ENCODE measurements at places on chromosomes 2 and 18.

DNA sequence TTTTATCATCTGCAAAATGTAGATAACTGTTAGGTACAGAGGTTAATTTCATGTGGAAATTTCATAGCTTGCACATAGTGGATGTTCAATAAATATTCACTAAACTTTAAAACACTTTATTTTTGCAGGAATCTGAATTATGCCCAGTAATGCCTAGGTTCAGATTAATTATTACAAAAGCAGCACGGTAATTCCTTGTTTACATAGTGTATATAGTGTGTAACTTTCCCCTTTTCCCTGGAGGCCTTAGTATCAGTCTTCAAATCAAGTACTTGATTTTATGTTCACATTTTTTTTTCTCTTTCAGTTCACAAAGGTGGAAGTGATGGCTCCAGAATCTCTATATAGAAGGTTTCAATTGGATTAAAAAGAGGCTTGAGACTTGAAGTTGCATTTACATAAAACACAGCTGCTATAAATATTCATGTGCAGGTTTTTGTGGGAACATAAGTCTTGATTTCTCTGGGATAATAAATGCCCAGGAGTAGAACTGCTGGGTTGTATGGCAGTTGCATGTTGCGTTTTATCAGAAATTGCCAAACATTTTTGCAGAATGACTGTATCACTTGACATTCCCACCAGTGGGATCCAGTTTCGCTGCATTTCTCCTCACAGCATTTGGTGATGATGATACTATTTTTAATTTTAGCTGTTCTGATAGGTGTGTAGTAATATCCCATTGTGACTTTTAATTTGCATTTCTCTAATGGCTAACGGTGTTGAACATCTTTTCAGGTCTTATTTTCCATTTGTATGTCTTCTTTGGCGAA, 27.6 kb upstream of the LGALSL start:
- DNase-seq: no peak

DNA sequence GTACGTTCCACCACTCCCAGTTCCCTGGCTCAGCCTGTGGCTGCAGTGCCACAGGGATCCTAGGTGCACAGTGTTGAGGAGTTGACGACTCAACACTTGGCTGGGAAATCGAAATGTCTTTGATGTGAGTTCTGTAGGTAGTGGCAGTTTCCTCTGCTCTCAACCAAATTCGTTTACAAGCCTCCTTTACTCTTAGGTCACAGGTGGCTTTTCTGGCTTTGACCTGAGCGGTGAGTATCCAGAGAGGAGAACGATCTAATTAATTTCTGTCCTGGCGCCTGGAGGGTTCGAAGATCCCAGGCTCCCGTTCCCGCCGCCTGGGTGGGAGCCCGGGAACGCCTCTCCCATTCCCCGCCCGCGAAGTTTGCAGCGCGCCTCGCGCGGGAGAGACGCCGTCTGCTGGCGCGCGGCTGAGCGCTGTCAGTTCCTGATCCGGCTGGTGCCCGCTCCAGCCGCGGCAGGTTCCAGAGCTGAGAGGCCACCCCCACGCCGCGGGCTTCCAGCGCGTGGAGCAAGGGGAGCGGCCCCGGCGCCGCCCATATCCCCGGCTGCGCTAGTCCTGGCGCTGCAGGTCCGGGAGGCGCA, at the start of gene LAMA3:
LAMA3 (plus strand) TSS at position 423 of the 585 bp plus-strand sequence. CDS start 231 bp downstream, outside the sequence.
- DNase-seq: no peak

DNA sequence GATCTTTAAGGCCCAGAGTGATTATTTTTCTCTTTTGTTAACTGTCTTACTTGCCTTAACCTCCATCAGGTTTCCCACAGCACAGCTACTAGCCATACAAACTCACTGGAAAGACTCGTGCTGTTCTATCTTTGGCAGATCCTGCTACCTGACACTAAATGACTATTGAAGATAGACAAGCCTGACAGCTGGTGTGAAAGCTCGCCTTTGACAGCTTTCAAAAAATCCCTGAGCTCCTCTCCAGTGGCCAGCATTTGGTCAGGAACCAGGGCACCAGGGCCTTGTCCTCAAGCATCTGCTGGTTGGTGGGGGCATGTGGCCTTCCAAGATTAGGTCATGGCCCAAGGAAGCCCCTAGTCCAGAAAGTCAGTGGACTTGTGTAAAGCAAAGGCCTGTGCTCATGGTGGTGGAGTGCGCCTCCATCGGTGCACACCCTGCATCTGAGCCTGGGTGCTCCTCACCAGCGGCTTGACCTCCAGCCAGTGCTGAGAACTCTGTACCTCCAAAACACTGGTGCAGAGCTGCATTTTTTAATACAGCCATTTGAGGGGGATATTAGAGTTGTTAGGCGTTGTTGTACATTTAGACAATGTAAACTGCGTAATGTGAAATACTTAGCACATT, 158.5 kb downstream of the NCK2 start:
- DNase-seq: no peak

GRCh38 chr2:176552501-176553135, 283.4 kb downstream of the MTX2 start:
- no peak for DNase-seq

GRCh38 chr2:101808006-101808562, 110.6 kb downstream of the MAP4K4 start:
- DNase-seq: no peak

- no peak for DNase-seq
Measured at GRCh38 chr2:7111626-7112025, 194.4 kb downstream of the RNF144A start.

DNA sequence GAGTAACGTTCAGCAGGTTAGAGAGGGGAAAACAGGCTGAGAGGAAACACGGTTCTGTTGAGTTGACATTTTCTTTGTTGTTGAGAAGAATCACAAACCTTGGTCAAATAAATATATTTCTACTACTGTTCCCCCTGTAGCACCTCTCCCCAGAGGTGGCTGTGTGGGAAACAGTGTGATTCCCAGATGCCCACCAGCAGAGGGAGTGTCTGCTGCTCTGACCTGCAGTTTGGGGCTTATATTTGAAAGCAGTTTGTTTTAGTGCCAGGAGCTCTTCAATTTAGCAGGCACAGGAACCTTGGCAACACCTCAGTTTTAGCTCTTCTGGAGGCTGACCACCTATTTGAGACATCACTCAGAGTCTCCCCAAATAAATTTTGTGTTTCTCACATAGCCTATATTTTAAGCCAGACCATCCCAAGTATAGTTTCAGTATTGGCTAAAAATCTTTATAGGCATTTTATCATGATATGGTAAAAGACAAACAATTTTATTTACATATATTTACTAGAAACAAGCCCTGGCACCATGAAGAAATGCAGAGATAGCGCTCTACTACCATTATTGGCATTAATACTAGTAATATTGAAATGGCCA, 75.7 kb downstream of the PIK3C3 start:
- no peak for DNase-seq

All from stimulated activated CD4-positive, alpha-beta T cell treated with anti-CD3 and anti-CD28 coated beads, Interleukin-1b, Interleukin-23, amount 100 ng/mL, for 24 hours (primary cell).